Stimulated activated CD4-positive, alpha-beta T cell treated with anti-CD3 and anti-CD28 coated beads, Interleukin-15, amount 100 ng/mL, for 24 hours (primary cell): ENCODE measurements at places on chromosomes 12 and 14.

- peak; percentile 43 for DNase-seq
These were observed 50.3 kb downstream of the MAP1LC3B2 start for GRCh38 chr12:116609319-116610114.

GRCh38 chr12:120086801-120087621, 29.5 kb downstream of the RAB35 start:
- DNase-seq, result peak; percentile 100

DNA sequence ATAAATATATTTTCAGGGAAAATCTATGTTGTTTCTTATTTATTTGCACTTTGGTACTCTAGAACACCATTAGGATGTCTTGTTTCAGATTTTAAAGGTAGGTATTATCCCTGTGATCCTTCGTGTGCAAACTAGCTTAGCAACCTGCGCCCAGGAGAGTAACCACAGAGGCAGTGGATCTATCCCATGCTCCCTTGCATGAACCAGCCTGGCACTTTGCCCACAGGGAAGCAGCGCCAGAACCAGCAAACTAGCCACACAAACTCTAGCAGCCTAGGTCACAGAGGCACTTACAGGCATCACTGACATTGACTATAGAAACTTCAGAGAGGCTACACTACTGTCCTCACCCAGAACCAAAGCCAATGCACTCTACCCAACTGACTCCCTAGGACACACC, 76.1 kb downstream of the TSHR start:
- no peak for DNase-seq

- DNase-seq, result no peak
These were observed 8.6 kb downstream of the GLTP start for GRCh38 chr12:109871668-109872314.

DNA sequence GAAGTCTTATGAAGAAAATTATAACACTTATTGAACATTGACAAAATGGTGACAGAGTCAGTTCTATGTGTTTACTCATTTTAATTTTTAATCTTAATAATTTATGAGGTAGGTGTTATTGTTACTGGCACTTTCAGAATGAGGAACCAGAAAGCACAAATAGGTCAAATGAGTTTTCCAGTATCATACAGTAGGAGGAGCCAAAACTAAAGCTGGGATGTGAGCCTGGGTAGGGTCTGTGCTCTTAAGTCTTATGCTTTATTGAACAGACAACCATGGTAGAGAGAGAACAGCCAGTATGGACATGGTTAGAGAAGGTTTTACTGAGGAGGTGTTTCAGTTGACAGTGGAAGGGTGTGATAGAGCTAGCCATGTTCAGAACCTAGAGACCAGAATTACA, 775.7 kb downstream of the TMTC2 start:
- no peak for DNase-seq

- no peak for DNase-seq
These were observed 2.3 kb downstream of the SPPL3 start for GRCh38 chr12:120901818-120902217.

- DNase-seq, result no peak
These were observed 121.9 kb downstream of the ETV6 start for GRCh38 chr12:11771356-11771755.

- DNase-seq, result no peak
These were observed 167.2 kb downstream of the KTN1 start for GRCh38 chr14:55747186-55747585.

- no peak for DNase-seq
These were observed 5.0 kb upstream of the ADGRD1 start for GRCh38 chr12:130948751-130949150.

GRCh38 chr14:36626151-36626550, 35.5 kb upstream of the PAX9 start:
- no peak for DNase-seq

GRCh38 chr12:48380596-48380995, 29.9 kb upstream of the ZNF641 start:
- DNase-seq, result no peak

GRCh38 chr12:25745281-25745680, 192.2 kb upstream of the LMNTD1 start:
- no peak for DNase-seq

DNA sequence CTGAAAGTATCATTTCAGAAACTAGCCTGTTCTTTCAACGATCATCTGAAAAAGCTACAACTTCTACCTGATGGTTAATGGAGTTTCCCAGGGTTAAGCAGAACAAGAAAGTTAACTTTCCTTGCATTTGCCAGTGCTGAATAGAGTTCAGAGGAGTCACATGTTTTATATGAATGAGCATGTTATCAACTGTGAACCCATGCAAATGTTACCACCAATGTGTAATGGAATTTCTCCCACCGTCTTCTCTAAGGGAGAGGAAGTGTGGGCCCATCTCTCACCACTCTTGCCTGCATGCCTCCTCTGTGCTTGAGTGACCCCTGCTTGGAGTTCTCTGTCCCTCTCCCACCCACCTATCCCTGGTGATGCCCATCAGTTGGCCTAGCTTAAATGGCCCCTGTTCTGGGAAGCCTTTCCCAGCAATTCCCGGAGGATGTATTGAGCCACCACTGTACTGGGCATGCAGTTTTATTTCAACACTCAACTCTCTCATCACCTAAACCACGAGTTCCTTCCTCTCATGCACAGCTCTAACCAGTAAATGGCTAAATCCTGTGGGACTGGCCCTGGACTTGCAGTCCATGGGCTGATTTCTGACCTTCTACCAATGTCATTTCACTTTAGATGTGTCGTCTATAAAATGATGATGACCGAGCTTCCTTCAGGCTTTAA, 159.8 kb downstream of the RPAP3 start:
- DNase-seq, result no peak

DNA sequence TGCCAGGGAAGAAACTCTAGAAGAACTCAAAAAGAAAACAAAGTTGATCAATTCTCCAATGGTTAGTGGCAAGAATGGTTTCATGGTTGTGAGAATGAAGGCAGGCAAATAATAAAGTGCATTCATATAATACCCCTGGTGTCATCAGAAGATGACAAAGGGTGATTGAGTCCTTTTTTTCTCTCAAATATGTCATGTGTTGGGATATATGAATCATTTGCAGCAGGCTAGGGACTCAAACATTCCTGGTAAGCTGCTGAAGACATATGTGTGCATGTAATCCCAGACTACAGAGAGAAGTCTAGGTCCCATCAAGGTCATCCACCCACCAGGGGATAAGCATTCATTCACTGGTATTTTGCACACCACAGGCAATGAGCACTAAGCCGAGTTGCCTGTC, 82.4 kb upstream of the MYF6 start:
- no peak for DNase-seq

- DNase-seq, result no peak
These were observed 41.9 kb downstream of the CCDC177 start for GRCh38 chr14:69532561-69533340.

GRCh38 chr14:102215071-102215470, 75.4 kb downstream of the WDR20 start:
- no peak for DNase-seq

DNA sequence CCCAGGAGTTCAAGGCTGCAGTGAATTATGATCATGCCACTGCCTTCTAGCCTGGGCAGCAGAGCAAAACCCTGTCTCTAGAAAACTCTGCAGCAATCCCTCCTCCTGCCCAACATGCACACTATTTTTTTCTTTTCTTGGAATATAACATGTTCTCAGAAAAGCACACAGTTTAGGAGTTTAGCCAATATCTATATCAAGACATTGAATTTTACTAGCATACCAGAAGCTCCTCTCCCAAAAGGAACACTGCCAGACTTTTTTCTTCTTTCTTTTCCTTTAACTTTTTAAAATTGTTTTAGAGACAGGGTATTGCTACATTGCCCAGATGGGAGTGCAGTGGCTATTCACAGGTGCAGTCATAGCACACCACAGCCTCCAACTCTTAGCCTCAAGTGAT, 107.1 kb upstream of the AEBP2 start:
- no peak for DNase-seq

- DNase-seq, result no peak
These were observed 5.0 kb downstream of the RERG start for GRCh38 chr12:15216036-15216889.

DNA sequence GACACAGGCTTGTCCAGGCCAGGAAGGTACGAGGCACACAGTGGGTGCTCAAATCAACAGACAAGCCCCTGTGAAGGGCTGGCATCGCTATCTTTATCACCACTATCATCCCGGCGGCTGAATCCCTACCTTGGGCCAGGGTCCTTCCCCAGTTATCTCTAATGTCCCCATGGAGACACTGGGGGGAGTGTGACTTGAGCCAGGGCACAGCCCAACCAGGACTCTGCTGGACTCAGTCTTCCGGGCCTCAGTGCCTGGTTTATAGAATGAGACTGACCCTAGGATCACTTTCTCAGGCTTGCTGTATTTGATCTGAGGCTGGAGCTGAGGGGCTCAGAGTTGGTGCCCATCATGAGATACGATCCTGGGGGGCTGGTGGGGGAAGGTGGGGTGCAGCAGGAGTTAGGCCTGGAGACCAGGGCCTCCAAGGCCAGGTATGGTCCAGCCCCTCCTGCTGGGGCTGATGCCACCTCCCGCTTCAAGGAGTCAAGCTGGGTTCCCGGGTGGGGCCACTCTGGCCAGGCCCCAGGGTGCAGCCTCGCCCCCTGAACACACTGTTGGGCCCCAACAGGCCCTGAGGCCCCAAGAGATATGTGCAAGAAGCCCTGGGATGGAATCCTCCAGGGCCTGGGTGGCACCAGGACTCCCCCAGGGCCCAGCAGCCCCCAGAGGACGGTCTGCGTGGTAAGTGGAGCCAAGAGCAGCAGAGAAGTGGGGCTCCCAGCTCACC, 11.8 kb downstream of the BEGAIN start:
- no peak for DNase-seq

- peak; percentile 87 for DNase-seq
These were observed 1.4 kb downstream of the IFFO1 start for GRCh38 chr12:6554168-6555017.

DNA sequence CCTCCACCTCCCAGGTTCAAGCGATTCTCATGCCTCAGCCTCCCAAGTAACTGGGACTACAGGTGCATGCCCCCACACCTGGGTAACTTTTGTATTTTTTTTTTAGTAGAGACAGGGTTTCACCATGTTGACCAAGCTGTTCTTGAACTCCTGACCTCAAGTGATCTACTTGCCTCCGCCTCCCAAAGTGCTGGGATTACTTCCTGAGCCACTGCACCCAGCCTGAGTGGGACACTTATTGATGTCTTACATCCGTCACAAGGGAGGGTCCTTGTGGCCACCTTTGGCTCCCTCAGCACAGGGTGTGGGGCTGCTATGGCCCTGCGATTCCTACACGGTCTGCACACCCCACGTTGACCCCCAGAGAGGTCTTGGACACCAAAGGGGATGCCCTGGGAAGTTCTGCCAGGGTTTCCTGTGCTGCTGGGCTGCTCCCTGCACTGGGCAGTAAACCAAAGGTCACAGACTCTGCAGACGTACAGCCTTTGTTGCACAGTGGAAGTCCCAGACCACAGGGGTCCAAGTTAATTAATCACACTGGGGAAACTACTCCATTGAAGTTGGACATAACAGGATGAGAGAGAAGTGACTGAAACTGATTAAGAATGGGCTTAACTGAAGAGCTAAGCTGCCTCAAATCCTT, 95.7 kb downstream of the SAMD4A start:
- no peak for DNase-seq
